ENCODE measurements at places on chromosomes 11 and 22.

DNA sequence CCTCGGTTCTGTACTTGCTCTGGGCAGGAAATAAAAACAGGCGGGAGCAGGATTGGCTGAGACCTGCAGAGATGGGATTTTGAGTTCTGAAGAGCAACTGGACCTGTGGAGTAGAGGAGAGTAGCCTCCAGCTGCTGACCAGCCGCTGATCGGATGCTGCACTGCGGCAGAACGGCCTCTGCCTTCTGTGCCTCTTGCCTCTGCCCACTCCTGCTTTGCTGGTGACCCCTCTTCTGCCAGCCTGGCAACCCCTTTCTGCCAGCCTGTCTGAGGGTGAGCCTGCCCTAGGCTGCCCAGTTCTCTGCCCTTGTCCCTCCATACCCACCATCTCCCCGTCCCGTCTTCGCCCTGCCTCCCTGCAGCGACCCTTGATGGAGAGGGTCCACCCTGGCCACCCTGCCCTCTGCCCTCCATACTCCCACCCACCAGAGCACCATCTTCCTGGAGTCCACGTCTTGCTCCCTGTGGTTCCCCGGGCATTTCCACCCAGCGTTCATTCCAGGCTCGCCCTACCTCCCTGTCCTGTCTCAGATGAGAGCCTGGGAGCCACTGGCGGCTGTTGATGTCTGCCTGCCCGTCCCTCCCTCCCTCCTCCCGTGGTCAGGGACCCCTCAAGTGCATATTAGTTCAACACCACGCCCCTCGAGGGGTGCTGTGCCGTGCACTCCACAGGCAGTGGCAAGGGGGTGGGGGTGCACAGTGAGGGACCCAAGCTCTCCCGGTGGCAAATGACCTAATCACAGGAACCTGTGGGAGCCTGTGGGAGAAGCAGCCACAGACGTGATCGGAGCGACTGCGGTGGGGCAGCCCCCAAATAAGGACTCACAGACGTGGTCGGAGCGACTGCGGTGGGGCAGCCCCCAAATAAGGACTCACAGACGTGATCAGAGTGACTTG is 863.3 kb downstream of the TBC1D22A start:
- DNase-seq: no peak

- DNase-seq: no peak
These were observed 218.7 kb upstream of the BLID start for GRCh38 chr11:122334546-122335339.

- no peak for DNase-seq
These were observed 134.3 kb downstream of the TEAD1 start for GRCh38 chr11:12808519-12808918.

DNA sequence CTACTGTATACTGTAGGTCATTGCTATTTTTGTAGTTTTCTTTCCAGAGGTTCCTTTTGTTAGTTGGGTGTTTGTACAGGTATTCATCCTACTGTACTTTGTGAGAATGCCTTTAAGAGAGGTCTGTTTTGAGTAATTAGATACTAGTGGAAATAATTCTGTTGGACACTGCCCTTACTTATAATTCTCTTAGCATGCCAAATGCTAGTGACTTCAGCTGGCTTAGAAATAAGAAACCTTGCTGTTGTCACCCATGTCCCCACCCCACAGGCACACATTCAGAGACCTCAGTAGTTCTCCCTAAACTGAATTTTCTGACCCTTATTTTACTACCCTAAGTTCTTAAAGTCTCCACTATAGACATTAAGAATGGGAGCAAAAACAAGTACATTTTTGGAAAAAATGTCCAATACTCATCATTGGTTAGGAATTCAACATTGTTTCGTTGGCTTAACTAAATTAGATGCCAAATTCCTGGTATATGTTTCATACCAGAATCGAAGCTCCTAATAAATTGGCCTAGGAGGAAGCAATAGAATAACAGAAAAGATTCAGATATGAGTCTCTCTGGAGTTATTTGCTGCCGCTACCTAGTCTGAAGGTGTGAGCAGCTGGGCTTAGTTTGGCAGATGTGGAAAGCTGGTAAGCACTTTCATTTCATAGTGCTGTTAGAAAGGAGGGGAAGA is 28.4 kb downstream of the ZNF143 start:
- no peak for DNase-seq

DNA sequence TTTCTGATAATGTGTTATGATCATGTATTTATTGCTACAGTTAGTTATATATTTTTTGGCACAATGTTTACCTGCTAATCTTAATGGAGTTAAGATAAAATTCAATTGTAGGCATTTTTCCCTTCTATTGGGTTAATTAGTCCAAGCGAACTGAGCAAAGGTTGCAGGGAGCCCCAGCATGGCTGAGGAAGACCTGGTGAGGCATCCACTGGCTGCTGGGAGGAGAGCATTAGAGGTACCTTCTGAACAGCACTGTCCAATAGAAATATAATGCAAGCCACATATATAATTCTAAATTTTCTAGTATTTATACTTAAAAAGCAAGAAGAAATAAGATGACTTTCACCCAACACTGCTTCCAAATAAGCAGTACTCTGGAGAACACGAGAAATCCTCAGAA is 689 bp upstream of the TMEM126A start:
- no peak for DNase-seq

DNA sequence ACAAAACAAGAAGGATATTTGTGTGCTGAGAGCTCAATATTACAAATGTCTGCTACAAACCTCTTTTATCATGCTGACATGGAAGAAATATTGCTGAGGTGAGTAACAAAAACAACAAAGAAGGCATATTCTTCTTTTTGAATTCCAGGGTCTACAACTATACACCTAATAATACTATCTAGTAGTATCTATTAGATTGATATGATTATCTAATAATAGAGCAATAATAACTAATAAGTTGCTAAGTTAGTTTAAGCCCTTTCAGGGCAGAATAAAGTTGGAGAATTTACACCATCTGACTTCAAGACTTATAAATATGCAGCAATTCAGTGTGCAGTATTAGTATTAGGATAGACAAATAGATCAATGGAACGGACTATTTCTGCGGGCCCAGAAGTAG is 11.4 kb upstream of the PGM2L1 start:
- no peak for DNase-seq

- no peak for DNase-seq
These were observed 81.9 kb downstream of the PRR5L start for GRCh38 chr11:36377759-36378564.

DNA sequence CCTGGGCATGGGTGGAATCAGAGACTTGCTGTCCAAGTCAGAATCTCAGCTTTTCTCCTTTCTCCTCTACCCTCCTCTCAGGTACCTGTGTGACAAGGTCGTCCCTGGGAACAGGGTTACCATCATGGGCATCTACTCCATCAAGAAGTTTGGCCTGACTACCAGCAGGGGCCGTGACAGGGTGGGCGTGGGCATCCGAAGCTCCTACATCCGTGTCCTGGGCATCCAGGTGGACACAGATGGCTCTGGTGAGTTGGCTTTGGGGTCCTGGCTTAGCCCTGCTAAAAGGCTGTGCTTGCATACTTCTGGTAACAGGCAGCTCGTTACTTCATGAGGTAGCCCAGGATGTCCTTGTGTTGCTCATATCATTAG is 10.7 kb downstream of the MCM5 start:
- no peak for DNase-seq
